ENCODE measurements at places on chromosomes 6 and 20. TPM values are rescaled to one million over a fixed set of nuclear protein-coding genes. Genes with fewer than 3 reads are reported as not detected.

DNA sequence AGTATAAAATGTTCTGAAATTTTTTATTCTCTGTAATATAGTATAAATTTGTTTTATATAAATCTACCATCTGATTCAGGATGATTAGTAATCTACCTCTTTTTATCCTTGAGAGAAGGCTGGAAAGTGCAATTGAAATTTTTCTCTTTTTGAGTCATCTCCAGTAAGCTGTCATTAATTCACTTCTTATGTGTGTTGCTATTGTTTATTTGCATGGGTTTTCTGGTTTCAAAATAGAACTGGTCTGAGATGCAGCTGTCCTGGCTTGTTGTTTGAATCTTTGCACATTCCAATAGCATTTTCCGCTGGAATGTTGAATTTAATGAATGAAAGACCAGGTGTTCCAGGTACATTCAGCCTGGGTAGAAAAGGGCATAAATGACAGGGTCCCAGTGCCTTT lies 24.3 kb upstream of the TAB2 start:
- H3K27me3 ChIP-seq, result no peaks in the 10 kb centered on the region
- H3K4me1 ChIP-seq, result no peaks in the 10 kb centered on the region
- no peak overlapping the region for H3K27ac ChIP-seq
- no peak overlapping the region for H3K4me3 ChIP-seq
- no peak for DNase-seq

The DNAH8 gene
- total RNA-seq, result not detected

DNA sequence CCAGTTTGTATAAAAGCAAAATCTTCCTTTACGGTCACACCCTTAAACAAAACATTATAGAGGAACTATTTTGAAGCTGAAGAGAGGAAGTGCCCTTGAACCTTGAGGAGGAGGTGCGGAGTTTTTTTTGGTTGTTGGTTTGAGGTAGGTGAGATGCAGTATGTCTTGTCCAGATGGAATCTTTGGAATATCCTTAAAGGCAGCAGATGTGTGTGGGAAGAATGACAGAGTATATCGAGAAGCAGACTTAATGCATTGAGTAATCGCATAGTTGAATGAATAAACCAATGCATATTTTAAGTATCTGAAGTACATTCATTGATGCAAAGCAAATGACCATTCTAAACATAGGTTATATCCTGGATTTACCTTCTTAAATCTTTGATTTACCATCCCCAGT lies 49.9 kb downstream of the AIG1 start:
- peak overlapping the region; percentile 59 for H3K27ac ChIP-seq
- no peaks in the 10 kb centered on the region for H3K27me3 ChIP-seq
- H3K36me3 ChIP-seq, result no peaks in the 10 kb centered on the region
- peak; percentile 68 for DNase-seq
- peaks cover 40% of the 10 kb centered on the region for H3K4me1 ChIP-seq

DNA sequence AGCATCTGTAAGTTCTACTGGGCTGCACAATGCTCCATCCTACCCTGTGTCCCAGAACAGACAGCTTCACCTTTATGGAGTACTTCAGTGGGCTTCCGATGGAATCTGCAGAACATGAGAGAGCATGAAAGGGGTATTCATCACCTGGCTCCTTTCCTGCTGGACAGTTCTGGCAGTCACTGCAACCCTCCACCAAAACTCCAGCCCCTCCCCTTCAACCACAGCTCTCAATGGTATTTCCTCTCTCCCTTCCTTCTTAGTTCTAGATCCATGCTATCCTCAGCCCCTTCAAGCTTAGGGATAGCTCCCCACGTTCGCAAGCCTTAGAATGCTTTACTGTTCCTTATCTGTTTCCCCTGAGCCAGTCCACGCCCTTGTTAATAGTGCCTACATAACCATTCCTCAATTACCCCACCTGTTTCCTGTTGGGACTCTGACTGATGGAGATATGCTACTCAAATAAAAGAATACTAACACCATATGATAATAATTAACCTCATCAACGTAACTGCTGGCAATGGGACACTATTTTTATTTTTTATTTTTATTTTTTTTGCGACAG lies 26.8 kb downstream of the TRAM2 start:
- H3K27me3 ChIP-seq, result no peaks in the 10 kb centered on the region
- 0 out of 2 replicates have a peak, but pooled peaks cover 9% of the 10 kb centered on the region for H3K36me3 ChIP-seq
- H3K4me3 ChIP-seq, result no peak overlapping the region
